Mesendoderm (in vitro differentiated cells): ENCODE measurements at places on chromosomes 1 and 21.

DNA sequence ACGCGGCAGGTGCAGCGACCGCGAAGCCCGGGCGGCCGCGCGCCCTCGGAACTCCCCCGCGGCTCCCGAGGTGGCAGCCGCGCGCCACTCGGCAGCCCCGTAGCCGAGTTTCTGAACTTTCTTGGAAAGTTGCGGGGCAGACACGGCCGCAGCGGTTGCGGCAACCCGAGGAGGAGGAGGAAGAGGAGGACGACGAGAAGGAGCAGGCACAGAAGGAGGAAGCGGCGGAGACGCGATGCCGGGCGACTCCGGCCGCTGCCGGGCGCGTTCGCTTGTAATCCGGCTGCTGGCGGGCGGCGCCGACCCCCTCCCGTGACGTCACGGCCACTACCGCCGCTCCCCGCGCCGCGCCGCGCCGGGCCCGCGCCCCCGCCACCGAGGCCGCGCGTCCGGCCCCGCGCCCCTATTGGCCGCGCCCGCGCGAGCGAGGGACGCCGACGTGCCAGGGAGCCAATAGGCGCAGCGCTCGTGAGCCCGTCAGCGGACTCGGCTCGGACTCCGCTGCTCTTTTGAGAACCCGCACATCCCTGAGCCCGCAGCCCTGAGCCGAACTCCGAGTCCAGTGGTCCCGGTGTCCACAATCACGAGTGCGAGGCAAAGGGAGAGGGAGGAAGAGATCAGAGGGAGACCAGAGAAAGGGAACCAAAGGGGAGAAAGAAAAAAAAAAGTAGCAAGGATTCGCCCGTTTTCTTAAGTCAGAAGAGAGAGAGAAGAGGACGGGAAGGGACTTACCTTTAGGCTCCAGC is 736 bp upstream of the BARHL2 start:
- peaks cover 78% of the 10 kb centered on the region for H3K27me3 ChIP-seq
- H3K27ac ChIP-seq: no peak overlapping the region
- DNase-seq: peak; percentile 73
- peaks cover 2% of the 10 kb centered on the region for H3K4me1 ChIP-seq
- no peaks in the 10 kb centered on the region for H3K36me3 ChIP-seq
- peak overlapping the region; percentile 43 for H3K4me3 ChIP-seq

- no peak overlapping the region for H3K27ac ChIP-seq
- H3K4me3 ChIP-seq: no peak overlapping the region
- H3K27me3 ChIP-seq: no peaks in the 10 kb centered on the region
- no peaks in the 10 kb centered on the region for H3K4me1 ChIP-seq
These were observed 159.4 kb downstream of the DHRS3 start for GRCh38 chr1:12458571-12458970.

GRCh38 chr1:30382496-30382895 is 340.9 kb downstream of the MATN1 start:
- no peaks in the 10 kb centered on the region for H3K27me3 ChIP-seq
- no peaks in the 10 kb centered on the region for H3K36me3 ChIP-seq
- H3K4me1 ChIP-seq: no peaks in the 10 kb centered on the region
- H3K4me3 ChIP-seq: no peak overlapping the region
- no peak for DNase-seq
- H3K27ac ChIP-seq: no peak overlapping the region

DNA sequence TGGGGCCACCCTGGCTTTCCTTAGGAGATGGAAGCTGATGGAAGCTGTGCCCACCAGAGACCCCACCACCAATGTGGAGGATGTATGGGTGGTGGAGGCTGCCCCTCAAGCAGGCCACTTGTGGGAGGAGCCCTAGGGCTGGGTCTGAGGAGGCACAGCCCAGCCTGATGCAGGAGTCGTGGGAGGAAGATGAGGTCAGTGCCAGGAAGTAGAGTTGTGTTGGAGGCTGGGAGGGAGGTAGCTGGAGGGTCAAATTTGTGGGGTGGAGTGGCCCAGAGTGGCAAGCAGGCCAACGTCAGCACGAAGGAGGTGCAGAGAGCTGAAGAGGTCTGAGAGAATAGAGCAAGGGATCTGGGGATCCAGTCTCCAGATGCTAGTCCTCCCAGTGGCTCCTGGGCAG is 119.0 kb upstream of the USP24 start:
- H3K4me1 ChIP-seq: peaks cover 2% of the 10 kb centered on the region
- no peak overlapping the region for H3K27ac ChIP-seq
- H3K4me3 ChIP-seq: no peak overlapping the region

GRCh38 chr21:29186246-29186645 is 55.8 kb downstream of the MAP3K7CL start:
- H3K4me3 ChIP-seq: no peak overlapping the region
- H3K27ac ChIP-seq: no peak overlapping the region
- no peaks in the 10 kb centered on the region for H3K36me3 ChIP-seq
- no peaks in the 10 kb centered on the region for H3K27me3 ChIP-seq

- no peak for DNase-seq
- H3K4me3 ChIP-seq: no peak overlapping the region
- no peaks in the 10 kb centered on the region for H3K27me3 ChIP-seq
- no peaks in the 10 kb centered on the region for H3K36me3 ChIP-seq
These were observed 104.2 kb upstream of the IPO9 start for GRCh38 chr1:201724766-201725118.

DNA sequence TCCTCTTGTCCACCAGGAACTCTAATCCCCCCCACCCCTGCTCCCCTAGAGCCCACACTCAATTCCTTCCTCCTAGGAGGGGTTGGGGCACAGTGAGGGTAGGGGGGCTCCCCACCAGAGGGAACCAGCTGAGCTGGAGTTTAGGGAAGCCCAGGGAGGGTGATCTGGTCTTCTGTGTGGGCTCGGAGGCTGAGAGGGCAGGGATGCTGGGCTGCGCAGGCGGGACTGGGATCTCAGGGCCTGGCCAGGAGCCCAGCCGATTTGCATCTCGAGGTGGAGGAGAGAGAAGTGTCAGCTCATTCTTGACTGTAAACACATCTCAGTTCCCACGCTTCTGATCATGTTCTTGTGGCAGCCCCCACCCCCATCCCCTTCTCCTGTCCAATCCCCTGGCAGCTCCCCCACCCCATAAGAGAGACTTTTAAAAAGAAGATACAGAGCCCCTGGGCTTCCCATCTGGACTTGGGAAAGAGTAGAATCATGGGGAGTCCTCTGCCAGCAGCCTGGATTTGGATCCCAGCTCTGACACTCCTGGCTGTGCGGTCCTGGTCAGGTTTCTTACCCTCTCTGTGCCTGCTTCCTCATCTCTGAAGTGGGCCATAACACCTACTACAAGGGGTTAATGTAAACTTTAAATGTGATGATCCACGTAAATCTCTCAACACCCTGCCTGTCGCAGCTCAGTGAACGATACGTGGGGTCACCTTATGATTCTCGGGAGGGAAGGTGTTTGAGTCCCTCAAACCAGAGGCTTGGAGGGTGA is 6.6 kb downstream of the PEAR1 start:
- no peaks in the 10 kb centered on the region for H3K36me3 ChIP-seq
- no peak overlapping the region for H3K4me3 ChIP-seq
- H3K27ac ChIP-seq: no peak overlapping the region
- no peak for DNase-seq

DNA sequence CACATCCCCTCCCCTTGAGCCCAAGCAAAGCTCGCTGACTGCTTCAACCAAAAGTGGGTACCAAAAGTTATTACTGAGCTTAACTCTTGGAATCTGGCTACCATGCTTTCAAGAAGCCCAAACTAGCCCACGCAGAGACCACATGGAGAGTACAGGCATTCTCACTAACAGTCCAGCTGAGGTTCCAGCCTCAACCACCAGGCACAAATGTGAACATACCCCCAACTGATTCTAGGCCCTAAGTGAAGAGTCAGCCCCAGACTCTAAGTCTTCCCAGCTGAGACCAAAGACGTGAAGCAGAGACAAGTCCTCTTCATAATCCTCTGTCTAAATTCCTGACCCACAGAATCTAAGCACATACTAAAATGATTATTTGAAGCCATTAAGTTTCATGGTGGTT is 36.8 kb downstream of the EVI5 start:
- H3K27ac ChIP-seq: no peak overlapping the region
- peak; percentile 48 for DNase-seq
- H3K36me3 ChIP-seq: no peaks in the 10 kb centered on the region

- H3K4me3 ChIP-seq: no peak overlapping the region
- no peak overlapping the region for H3K27ac ChIP-seq
- H3K36me3 ChIP-seq: no peaks in the 10 kb centered on the region
- DNase-seq: peak; percentile 85
- peaks cover 3% of the 10 kb centered on the region for H3K4me1 ChIP-seq
- no peaks in the 10 kb centered on the region for H3K27me3 ChIP-seq
These were observed 143.0 kb upstream of the GRIK3 start for GRCh38 chr1:37177230-37177864.

- no peaks in the 10 kb centered on the region for H3K36me3 ChIP-seq
- no peaks in the 10 kb centered on the region for H3K27me3 ChIP-seq
- no peak overlapping the region for H3K4me3 ChIP-seq
- H3K27ac ChIP-seq: no peak overlapping the region
These were observed 62.1 kb downstream of the CD46 start for GRCh38 chr1:207813946-207814345.

DNA sequence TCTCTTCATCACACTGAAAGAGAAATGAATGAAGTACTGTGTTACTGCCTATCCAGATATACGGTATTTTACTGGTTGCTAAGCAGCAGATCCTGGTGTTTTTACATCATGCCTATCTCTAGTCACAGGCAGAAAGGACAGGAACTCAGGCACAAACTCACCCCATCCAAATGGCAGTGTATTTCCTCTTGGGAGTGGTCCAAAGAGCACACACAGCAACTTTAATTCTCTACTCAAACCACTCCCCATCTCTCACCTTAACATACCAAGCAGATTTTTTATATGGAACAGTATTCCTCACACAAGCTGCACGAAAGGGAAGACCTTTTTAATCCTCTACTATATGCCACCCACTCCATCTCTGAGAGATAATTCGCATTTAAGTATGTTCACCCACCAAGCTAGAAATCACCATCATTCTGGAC is 27.3 kb downstream of the EIF4G3 start:
- no peak overlapping the region for H3K27ac ChIP-seq
- no peaks in the 10 kb centered on the region for H3K4me1 ChIP-seq
- no peaks in the 10 kb centered on the region for H3K36me3 ChIP-seq
- H3K4me3 ChIP-seq: no peak overlapping the region
- H3K27me3 ChIP-seq: no peaks in the 10 kb centered on the region
- DNase-seq: peak; percentile 78

- H3K27me3 ChIP-seq: no peaks in the 10 kb centered on the region
- no peak overlapping the region for H3K4me3 ChIP-seq
- H3K4me1 ChIP-seq: no peaks in the 10 kb centered on the region
These were observed 20.5 kb upstream of the PTGS2 start for GRCh38 chr1:186700722-186701121.

- no peak overlapping the region for H3K4me3 ChIP-seq
- no peak overlapping the region for H3K27ac ChIP-seq
- no peaks in the 10 kb centered on the region for H3K27me3 ChIP-seq
These were observed 25.1 kb upstream of the RNF186 start for GRCh38 chr1:19840228-19840627.

GRCh38 chr1:200176798-200177197 is 149.3 kb downstream of the NR5A2 start:
- no peak overlapping the region for H3K27ac ChIP-seq
- no peak overlapping the region for H3K4me3 ChIP-seq
- H3K36me3 ChIP-seq: no peaks in the 10 kb centered on the region
- peak; percentile 86 for DNase-seq

DNA sequence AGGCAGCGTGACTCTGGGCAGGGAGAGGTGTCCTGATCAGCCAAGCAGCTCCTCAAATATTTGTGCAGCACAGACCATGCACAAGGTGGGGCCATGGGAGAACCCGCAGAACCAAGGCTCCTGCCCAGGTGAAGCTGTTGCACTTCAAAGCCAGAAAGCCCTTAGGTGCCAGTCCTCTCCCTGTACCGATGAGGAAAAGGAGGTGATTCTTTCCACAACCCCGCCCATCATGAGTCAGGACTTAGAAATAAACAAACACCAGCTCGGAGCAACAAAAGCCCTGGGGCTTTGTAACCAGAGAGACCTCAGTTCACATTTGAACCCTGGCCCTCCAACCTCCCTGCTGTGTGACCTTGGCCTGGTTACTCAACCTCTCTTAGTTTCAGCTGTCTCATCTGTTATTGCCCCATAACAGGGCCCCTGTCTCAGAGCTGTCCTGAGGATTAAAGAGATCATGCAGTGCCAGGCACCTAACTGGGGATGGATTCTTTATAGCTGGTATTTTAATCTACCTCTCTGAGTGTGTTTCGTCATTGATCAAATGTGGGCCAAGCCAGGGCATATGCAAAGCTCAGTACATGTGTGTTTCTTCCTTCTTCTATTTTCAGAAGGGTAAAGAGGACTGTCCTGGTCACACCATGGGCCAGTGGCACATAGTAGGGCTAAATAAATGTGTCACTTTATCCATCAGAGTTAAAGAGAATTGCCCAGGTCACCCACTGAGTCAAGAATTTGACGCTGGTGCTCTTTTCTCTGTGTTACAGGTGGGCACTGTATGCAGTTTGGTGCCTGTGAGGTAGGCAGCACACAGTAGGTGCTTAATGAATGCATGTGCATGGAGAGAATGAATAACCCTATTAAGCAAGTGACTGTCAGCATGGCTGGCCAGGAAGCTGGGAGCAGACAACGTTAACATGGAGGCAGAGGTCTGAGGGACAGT is 1.4 kb downstream of the LDLRAD1 start:
- H3K4me3 ChIP-seq: no peak overlapping the region
- peak; percentile 87 for DNase-seq
- peaks cover 2% of the 10 kb centered on the region for H3K4me1 ChIP-seq
- H3K27me3 ChIP-seq: no peaks in the 10 kb centered on the region
- H3K27ac ChIP-seq: no peak overlapping the region
- no peaks in the 10 kb centered on the region for H3K36me3 ChIP-seq

- H3K4me1 ChIP-seq: no peaks in the 10 kb centered on the region
- no peak for DNase-seq
- no peak overlapping the region for H3K27ac ChIP-seq
- no peaks in the 10 kb centered on the region for H3K36me3 ChIP-seq
- H3K27me3 ChIP-seq: no peaks in the 10 kb centered on the region
These were observed 15.5 kb downstream of the LYPLAL1 start for GRCh38 chr1:219189021-219189824.

DNA sequence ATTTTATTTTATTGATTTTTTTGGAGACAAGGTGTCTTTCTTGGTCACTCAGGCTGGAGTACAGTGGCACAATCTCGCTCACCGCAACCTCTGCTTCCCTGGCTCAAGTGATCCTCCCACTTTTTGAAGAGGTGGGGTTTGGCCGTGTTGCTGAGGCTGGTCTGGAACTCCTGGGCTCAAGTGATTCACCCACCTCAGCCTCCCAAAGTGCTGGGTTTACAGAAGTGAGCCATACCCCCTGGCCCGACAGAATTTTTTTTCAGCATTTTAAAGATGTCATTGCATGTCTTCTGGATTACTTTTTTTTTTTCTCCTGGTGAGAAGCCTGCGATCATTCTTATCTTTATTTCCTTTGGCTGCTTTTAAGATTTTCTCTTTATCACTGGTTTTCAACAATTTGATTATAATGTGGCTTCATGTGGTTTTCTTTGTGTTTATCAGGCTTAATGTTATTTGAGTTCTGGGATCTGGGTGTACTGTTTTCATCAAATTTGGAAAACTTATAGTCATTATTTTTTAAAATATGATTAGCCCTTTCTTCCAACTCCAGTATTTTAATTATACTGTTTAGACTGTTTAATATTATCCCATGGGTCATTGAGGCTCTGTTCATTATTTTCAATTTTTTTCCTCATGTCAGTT is 23.1 kb upstream of the PTBP2 start:
- peak; percentile 7 for DNase-seq
- H3K4me1 ChIP-seq: no peaks in the 10 kb centered on the region
- H3K36me3 ChIP-seq: no peaks in the 10 kb centered on the region
- no peak overlapping the region for H3K27ac ChIP-seq

- DNase-seq: no peak
- H3K4me3 ChIP-seq: no peak overlapping the region
- H3K27ac ChIP-seq: no peak overlapping the region
- no peaks in the 10 kb centered on the region for H3K4me1 ChIP-seq
- no peaks in the 10 kb centered on the region for H3K36me3 ChIP-seq
These were observed 52.9 kb downstream of the KCNAB2 start for GRCh38 chr1:6098303-6099215.
